ENCODE measurements at places on chromosomes 2 and 18.

DNA sequence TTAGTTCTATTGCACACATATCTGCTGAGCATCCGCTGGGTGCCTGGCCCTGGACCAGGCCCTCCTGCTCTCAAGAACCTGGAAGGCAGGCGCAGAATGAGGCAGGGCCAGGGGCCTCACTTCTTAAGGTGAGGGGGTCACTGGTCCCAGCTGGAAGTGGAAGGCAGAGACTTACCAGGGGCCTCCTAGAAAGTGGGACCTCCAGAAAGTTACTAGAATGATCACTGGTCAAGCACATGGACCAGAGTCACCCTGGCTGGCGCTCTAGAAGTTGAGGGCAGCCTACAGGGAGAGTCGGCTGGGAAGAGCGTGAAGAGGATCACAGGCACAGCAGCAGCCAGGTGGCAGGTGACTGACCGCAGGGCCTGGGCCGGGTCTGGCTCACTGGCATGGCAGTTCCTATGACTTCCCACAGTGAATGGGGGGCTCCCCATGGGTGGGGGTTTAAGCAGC lies 26.1 kb upstream of the MAL start:
- no peak for DNase-seq

DNA sequence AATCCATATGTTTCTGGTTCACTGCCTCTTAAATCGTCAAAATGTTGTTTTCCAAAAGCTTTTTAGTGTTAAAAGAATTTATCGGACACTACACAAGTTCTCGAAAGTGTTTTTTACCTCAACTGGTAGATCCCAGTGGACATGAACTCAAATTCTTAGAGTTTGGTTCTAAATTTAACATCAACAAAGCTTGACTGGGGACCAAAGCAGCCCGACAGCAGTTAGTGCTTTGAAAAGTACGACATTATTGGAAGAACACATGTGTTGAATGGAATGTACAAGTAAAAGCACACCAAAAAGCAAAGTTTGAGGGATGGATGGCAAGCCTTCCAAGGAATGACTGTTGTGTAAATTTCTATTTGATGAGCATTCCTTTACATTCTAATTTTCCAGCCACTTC lies 803.9 kb upstream of the POU3F3 start:
- no peak for DNase-seq

GRCh38 chr2:236819275-236820002 lies 249.8 kb downstream of the ACKR3 start:
- DNase-seq: no peak

- DNase-seq: peak; percentile 65
These were observed 12.2 kb downstream of the BIN1 start for GRCh38 chr2:127094509-127095366.

DNA sequence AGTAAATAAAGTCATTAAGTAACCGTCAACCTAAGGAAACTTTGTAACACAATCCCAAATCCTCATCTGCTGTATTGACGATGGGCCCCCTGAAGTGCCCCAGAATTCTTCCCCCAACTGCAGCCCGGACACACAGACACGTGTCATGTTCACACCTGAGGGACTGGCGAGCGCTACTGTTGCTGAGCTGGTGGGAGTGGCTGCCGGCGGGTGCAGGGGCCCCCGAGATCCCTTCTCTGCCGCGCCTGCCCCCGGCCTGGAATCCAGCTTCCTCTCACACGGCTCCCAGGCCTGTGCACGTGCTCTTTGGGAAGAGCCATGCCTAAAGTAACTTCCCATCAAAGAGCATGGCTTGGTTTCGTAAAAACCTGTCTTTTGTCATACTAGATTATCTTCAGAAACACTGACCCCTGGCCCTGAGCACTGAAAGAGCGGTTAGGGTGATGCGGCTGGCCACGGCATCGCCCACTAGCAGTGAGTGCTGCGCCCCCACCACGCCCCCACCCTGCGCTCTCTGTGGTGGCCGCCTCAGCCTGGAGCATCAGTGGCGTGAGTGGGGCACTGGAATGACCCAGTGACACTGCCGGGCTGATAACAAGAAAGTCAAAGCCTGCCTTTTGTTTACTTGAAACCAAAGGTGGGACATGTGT lies 56.0 kb downstream of the ADI1 start:
- no peak for DNase-seq

DNA sequence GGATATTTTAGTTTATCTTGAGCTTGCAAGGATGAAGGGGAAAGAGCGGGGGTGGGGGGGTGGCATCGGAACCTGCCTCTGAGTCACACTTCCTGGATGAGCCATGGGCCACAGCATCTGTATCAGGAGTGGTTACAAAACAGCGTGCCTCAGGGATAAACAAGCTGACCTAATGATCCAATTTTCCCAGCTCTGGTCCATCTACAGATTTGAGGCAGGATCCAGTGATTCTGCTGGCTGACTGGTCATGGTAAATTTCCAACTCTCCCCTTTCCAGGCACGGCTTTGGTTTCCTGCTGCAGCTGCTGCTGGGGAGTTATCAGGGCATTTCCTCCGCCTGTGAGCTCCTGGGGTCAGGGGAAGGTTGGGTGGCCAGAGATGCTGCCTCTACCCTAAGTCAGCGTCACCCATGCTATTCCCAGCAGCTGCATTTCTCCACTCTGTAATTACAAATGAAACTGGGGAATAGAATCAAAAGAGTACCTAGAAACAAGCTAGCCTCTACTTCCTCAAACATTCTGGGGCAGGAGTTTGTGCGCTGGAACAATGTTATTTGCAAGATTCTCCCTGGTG lies 4.7 kb upstream of the HPCAL1 start:
- no peak for DNase-seq

- no peak for DNase-seq
These were observed 73.3 kb upstream of the FOSL2 start for GRCh38 chr2:28319118-28320008.

DNA sequence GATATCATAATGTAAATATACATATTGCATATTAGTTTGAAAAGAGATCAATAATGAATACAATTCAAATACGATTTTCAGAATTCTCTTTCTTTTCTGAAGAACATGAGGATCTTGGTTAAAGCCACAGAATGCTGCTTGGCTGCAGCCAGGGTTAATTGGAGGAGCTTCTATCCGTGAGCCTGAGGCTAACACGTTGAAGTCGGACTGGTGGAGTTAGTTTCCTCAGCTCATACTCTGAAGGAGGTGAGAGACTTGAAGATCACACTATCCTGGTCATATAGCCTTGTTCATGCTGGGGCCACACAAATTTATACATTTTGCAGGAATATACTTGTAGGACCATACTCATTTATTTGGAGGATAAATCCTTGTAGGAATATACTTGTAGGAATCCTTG lies 335.8 kb downstream of the TRIB2 start:
- DNase-seq: no peak

DNA sequence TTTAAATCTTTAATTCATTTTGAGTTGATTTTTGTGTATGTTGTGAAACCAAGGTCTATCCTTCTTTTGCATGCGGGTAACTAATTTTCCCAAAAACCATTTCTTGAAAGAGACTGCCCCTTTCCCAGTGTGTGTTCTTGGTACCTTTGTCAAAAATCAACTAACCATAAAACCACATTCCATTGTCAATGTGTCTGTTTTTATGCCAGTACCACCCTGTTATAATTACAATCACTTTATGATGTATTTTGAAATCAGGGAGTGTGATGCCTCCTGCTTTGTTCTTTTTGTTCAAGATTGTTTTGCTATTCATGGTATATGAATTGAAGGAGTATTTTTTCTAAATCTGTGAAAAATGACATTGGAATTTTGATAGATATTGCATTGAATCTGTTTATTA lies 689.6 kb downstream of the TSN start:
- no peak for DNase-seq

DNA sequence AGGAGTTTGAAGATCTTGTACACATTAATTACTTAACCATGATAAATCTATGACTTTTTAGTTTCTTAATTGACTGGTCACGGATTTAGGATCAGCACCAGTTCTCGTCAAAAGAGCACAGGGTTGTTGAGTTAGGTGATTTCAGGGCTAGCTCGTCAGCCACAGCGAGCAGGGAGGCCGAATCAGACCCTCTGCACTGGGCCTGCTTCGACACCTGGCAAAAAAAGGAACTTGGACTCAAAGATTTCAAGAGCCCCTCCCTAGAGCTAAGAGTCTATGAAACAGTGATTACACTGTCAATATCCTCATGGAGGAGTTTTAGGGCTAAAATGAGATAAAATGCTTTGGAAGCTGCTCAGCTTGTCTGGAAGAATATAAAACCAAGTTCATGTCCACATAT lies 4.6 kb upstream of the SERTAD2 start:
- DNase-seq: no peak

- DNase-seq: no peak
These were observed 31.1 kb upstream of the INHBB start for GRCh38 chr2:120314690-120315366.

GRCh38 chr2:3604991-3605961 lies 10.4 kb downstream of the COLEC11 start:
- DNase-seq: no peak

- DNase-seq: no peak
These were observed 6.9 kb downstream of the MBD5 start for GRCh38 chr2:148027822-148028221.

- DNase-seq: no peak
These were observed 75.9 kb downstream of the HRH4 start for GRCh38 chr18:24536326-24536725.

DNA sequence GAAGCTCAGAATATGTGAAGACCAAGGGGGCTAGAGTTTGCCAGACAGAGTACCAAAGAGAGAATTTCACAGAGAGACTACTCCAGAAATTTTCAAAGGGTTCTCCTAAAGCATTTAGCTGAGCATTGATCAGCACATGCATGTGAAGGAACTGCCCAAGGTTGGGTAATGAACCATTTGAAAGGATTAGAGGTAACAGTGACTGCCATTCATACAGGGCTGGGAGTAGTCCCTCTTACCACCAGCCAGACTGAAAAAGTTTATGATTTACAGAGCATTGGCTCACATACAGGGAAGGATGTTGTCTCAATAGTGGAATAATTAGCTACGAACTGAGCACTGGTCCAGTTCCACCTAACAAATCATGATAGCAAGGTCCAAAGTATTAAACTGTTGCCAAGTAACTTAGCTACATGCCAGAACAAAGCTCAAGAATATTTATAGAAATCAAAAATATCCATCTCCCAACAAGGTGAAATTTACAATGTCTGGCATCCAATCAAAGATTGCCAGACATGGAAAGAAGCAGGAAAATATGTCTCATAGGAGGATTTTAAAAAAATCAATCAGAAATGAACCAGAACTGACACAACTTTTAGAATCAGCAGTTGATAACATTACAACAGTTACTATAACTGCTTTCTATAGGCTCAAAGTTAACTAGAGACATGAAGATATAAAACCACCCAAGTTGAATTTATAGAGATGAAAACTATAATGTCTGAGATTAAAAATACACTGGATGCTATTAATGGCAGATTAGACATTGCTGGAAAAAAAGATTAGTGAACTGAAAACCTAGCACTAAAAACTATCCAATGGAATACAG lies 25.7 kb upstream of the RNF103 start:
- DNase-seq: no peak

- no peak for DNase-seq
These were observed 32.8 kb downstream of the MSH6 start for GRCh38 chr2:47815764-47816163.

- no peak for DNase-seq
These were observed 110.3 kb downstream of the SMAD7 start for GRCh38 chr18:48840491-48840877.

- no peak for DNase-seq
These were observed 820.8 kb downstream of the TDRD15 start for GRCh38 chr2:21944536-21944935.

- no peak for DNase-seq
These were observed 61.3 kb downstream of the PTRHD1 start for GRCh38 chr2:24731923-24732322.

- DNase-seq: no peak
These were observed 692.3 kb downstream of the RNF144A start for GRCh38 chr2:7609556-7609955.

- DNase-seq: no peak
These were observed 336.0 kb upstream of the HNRNPA3 start for GRCh38 chr2:176876493-176877103.

DNA sequence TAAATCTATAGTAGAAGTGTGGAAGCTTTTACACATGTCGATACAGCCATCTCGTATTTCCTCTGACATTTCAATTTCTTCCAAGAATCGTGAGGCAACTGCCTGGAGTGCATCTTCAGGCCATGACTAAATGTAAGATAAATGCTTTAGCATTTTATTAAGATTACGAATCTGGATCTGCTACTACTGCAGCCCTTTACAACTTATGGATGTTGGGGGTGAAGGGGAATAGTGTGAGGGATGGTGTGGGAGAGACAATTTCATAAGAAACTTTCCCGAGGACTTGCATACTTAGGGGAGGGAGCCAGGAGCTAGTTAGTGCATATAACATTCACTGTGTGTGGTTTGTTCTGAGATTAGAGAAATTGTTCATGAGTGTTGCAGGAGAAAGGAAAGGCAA lies 204.8 kb downstream of the SLC39A10 start:
- DNase-seq: no peak

DNA sequence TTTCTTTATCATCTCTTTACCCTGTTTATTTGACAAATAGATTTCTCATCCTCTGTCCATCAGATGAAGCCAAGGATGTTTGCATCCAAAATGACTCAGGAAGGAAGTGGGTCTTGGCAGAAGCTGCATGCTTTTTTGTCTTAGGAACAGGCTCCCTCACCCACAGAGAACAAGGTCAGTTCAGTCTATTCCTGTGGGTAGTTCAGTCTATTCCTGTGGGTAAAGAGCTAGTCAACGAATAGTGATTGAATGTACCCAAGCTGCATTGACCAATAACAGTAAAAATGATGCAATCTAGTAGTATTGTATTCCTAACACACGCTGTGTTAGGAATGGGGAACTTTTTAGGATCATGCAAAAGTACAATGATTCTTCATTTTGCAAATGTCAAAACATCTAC lies 290.8 kb upstream of the TANK start:
- no peak for DNase-seq

GRCh38 chr2:65436169-65436823 lies 3.9 kb upstream of the SPRED2 start:
- peak; percentile 76 for DNase-seq

GRCh38 chr2:226185616-226186211 lies 613.9 kb downstream of the IRS1 start:
- no peak for DNase-seq

- DNase-seq: no peak
These were observed 525.4 kb downstream of the KCNJ3 start for GRCh38 chr2:155223781-155224406.

- no peak for DNase-seq
These were observed 61.5 kb downstream of the ADNP2 start for GRCh38 chr18:80170395-80171053.

DNA sequence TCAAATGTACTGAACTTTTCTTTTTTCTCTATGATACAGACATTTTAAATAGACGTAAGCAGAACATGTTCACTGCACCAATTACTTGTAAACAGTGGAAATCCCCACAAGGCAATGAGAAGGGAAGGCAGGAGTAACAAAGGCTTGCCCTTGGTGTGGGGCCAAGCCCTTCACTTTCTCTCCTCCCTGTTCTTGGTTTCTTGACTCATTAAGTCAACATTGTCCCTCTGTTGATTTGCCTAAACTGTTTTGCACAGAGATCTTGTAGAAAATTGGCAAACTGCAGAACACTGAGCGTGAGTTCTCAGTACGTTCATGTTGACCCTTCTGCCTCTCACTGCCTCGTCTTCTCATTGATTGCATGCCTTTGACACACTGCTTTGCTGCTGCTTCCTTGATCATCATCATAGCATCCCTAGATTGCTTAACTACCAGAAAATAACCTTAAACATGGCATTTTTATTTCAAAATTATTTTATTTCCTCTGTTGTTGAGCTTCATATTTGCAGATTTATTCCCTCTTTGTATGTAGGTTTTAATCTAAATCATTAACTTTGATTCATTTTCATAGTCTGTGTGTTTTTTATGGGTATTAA lies 257.7 kb downstream of the PTGR3 start:
- DNase-seq: no peak

GRCh38 chr2:15425712-15426111 lies 135.4 kb downstream of the NBAS start:
- no peak for DNase-seq
